ENCODE measurements at places on chromosomes 5 and 9. TPM values are rescaled to one million over a fixed set of nuclear protein-coding genes. Genes with fewer than 3 reads are reported as not detected.

Gene KIAA0825
- total RNA-seq, result 2.3 TPM

Gene PCDHB2
- total RNA-seq, result 26.2 TPM

Gene PRRT1B
- not detected for total RNA-seq

Gene CCDC187
- not detected for total RNA-seq

Gene FOXI1
- not detected for total RNA-seq

DNA sequence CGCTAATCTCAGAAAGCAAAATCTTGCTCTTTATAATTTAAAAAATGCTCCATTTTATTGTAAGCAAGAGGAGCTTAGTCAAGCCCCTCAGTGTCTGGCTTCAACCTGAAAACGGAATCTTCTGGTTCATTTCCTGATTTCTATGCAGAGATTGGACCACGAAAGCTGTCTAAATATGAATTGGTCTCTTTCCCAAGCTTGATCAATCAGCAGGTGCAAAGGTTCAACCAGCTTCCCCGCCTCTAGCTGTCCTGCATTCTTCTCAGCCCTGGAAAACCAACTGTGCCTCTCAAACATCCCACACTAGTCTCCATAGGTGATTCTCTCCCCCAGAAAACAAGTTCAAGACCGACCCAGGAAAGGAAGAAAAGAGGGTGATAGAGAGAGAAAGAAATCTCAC, 34.5 kb downstream of the FNBP1 start:
- no peak for DNase-seq

GRCh38 chr9:99634186-99634585, 187.5 kb upstream of the NR4A3 start:
- DNase-seq, result no peak

DNA sequence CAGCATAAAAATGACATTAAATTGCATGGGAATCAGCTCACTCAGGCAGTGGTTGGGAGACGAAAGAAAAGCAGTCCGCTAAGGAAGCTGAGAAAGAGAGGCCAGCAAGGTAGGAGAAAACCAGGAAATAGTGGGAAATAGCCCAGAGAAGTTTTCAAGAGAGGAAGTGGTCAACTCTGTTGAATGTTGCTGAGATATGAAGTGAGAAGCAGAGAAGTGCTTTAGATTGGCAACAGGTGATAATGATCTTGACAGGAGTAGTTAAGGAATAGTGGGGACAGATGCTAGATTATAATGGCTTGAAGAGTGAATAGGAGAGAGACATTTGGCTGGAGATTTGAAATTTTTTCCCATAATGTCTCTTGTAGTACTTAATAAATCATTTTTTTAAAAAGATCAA, 30.8 kb downstream of the CNTRL start:
- no peak for DNase-seq

GRCh38 chr9:35318741-35319140, 156.9 kb downstream of the UNC13B start:
- DNase-seq, result no peak
